ENCODE measurements at places on chromosomes 12 and 14.

DNA sequence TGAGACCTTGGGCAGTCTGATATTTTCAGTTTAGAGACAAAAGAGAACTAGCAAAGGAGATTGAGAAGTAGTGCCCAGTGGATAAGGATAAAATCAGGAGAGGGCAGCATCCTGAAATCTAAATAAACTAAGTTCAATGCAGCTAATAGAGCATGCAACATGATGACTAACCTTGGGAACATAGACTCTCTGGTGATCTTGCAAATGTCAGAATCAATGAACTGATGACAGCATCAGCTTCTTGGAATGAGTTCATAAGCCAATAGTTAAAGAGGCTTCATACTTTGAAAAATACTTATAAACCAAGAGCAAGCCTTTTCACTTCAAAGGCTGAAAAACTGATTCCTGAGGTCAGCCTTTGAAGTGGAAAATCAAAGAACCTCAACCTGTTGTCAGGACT is 8.2 kb downstream of the TAS2R19 start:
- DNase-seq: no peak

- DNase-seq: no peak
Observed at GRCh38 chr12:85866986-85867776, 6.9 kb upstream of the NTS start.

- DNase-seq: no peak
Observed at GRCh38 chr12:121800694-121801594, 2.9 kb upstream of the SETD1B start.

DNA sequence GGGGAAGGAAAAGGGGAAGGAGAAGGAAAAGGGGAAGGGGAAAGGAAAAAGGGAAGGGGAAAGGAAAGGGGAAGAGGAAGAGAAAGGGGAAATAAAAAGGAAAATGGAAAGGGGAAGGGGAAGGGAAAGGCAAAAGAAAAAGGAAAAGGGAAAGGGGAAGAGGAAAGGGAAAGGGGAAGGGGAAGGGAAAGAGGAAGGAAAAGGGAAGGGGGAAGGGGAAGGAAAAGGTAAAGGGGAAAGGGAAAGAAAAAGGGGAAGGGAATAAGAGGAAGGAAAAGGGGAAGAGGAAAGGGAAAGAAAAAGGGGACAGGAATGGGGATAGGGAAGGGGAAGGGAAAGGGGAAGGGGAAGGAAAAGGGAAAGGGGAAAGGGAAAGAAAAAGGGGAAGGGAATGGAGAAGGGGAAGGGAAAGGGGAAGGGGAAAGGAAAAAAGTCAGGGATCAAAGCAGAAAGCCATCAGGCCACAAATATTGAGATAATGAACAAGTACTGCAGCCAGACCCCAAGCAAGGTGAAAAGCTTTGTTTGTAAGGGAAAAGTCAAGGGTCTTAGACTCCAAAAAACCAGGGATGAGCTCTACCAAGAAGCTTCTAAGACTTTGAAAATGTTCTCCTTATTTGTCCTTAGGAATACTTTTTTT is 20.0 kb downstream of the DICER1 start:
- no peak for DNase-seq

DNA sequence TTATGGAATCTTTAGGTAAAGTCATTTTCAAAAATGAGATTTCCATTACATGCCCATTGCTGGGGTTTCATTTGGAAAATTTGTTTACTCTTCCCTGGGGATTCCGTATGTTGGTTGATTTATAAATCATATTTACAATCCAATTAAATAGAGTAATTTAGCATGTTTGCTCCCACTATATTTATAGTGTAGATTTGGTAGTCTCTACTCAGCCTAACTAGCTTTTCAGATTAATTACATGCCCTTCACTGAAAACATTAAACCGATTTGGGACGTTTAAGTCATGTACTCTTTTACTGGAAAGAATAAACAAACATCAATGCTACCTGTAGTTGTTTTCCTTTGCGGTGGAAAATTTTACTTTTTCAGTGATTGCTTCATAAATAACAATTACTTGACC is 10.4 kb downstream of the PAX9 start:
- no peak for DNase-seq

GRCh38 chr12:49539406-49540228 is 787 bp downstream of the KCNH3 start:
- DNase-seq: no peak

DNA sequence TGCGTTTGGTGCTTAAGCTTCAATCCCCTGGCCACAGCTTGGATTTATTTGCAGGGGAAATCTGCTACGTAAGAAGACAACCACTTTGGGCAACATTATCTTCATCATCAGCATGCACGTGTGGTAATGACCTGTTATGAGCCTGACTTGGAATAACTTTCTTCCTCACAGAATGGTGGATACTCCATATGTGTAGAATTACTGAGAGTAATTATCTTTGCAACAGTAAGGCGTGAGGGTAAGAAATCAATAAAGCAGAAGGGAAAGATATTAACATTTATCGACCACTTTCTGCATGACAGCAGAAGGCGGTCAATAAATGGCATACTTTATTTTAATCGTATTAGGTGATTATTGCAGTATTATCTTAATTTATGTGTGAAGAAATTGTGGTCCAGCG is 152.7 kb downstream of the RGS6 start:
- DNase-seq: no peak

DNA sequence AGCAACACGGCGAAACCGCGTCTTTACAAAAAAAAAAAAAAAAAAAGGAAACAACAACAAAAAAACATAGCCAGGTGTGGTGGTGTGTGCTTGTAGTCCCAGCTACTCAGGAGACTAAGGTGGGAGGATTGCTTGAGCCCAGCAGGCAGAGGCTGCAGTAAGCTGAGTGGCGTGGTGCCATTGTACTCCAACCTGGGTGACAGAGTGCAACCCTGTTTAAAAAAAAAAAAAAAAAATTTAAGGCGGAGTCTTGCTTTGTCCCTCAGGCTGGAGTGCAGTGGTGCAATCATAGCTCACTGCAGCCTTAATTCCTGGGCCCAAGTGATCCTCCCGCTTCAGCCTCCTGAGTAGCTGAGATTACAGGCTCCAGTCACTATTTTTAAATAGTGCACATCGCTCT is 18.2 kb upstream of the FIGNL2 start:
- no peak for DNase-seq

DNA sequence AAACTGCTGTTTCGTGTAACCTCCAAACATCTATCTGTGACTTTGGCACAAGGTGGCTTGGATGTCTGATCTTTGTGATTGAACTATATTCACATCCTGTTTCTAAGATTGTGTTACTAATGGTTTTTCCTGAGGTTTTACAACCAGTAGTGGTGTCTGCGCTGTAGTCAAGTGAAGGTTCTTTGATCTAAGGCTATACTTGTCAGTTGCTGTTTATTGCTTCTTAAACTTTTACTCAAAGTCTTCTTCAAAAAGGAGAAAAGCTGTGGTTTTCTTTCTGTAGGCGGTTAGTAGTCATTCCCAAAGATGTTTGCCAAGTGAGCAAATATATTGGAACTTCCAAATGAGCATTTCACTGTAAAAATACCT is 12.3 kb upstream of the CALM1 start:
- DNase-seq: no peak

- no peak for DNase-seq
Observed at GRCh38 chr12:98735821-98736220, 90.7 kb downstream of the APAF1 start.

DNA sequence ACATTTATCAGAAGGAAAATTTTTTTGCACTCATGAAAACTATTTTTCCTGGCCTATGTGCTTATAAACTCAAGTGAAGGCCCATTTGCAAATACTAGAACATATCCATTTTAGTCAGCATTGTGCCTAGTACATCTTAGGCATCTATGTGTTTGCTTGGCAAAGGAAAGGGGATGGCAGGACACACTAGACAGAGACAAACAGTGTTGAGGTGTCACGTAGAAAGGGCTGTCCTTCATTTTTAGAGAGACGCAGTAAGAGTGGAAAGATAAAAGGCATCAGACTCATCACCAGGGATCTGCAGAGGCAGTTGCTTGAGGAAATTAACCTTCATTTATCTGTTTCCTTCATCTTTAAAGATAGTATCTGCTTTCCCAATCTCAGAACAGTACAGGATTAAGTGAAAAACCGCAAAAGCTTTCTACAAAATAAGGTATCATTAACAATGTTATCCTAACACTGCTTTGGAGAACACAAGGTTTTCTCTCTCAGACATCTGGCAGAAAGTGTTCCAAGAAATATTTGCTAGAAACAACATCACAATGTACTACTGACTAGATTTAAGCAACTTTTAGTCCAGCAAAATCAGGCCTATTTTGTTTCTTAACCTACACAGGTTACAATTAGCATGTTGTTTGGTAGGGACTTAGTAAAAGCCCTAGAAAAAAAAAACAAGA is 2.0 kb downstream of the YBX3 start:
- DNase-seq: no peak

DNA sequence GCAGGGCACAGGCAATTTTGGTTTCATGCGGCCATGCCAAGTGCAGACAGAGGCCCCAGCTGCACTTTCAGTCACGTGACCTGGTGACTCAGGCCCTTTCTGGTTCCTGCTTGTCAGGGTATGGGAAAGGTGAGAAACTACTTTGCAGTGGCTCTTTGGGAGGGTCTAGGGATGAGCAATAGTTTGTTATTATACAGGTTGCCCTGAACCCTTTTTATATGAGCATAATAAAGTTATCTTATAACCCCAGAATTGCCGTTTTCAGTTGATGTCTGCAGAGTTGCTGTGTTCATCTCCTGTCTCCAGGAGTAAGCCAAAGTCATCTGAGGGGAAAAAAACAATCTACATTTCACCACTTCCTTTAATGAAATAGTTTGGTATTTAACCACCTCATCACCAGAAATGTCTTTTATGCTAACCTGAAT is 30.9 kb upstream of the EMP1 start:
- no peak for DNase-seq

GRCh38 chr14:74671789-74672188 is 41.1 kb downstream of the AREL1 start:
- DNase-seq: no peak

- DNase-seq: no peak
Observed at GRCh38 chr14:30657606-30658163, 35.6 kb downstream of the SCFD1 start.

DNA sequence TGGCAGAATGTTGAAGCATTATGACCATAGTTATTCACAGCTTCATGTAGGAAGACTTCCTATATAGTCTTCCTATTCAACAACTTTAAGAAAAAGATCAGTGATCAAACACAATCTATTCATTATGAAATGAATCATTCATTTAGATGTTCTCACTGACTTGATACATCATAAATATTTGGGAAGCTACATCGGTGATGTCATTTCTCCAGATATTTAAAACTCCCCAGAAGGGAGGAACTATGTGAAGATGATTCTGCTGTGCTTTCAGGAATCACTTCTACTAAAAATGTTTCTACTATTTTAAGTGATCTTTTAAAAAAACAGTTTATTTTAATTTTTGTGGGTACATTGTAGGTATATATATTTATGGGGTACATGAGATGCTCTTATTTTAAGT is 316.4 kb downstream of the BCAT1 start:
- no peak for DNase-seq

GRCh38 chr14:53432378-53432802 is 279.3 kb upstream of the DDHD1 start:
- DNase-seq: no peak

DNA sequence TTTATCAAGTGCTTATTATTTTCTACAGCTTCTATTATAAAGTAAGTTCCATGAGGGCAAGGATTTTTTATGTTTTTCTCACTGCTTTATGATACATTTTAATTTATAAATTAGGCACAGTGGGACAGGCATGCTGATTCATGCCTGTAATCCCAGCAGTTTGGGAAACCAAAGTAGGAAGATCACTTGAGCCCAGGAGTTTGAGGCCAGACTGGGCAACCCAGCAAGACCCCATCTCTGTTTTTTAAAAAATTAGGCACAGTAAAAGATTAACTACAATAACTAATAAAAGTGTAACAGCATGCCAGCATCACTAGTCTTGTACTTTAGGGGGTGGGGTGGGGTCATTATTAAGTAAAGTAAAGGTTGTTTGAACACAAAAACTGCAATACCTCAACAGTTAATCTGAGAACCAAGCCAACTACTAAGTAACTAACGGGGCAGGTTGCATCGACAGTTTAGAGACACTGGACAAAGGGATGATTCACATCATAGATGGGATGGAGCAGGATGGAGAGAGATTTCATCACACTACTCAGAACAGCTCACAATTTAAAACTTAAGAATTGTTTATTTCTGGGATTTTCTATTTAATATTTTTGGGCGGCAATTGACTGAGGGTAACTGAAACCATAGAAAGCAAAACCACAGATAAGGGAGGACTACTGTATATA is 119.5 kb downstream of the PLEKHA5 start:
- DNase-seq: no peak

DNA sequence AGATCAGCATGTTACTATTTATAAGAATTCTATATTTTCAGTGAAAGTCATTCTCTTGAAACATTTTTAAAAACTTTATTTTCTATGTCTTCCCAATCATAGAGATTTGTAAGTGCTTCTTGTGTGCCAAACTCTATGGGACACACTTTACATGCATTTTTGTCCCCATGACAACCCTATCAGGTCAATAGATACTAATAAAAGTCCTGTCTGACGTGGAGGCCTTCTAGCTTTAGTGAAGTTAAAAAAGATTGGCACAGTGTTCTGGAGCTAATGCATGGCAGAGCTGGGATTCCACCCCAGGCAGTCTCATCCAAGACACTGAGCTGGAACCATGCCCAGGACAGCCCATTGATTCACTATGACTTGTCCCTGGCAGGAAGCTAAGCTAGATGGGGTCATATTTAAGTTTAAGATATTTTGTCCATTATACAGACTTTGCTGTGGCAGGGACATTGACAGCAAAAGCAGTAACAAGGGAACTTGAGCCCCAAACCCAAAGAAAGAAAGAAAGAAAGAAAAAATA is 28.1 kb downstream of the TTC6 start:
- no peak for DNase-seq

GRCh38 chr12:109113661-109114321 is 2.6 kb upstream of the ACACB start:
- DNase-seq: no peak
